ENCODE measurements at places on chromosomes 3 and 15.
A peak's percentile ranks its signal among the peaks of the same experiment; 100 is the strongest.

- DNase-seq, result no peak
Observed at GRCh38 chr15:52506549-52506948, 22.1 kb downstream of the MYO5A start.

DNA sequence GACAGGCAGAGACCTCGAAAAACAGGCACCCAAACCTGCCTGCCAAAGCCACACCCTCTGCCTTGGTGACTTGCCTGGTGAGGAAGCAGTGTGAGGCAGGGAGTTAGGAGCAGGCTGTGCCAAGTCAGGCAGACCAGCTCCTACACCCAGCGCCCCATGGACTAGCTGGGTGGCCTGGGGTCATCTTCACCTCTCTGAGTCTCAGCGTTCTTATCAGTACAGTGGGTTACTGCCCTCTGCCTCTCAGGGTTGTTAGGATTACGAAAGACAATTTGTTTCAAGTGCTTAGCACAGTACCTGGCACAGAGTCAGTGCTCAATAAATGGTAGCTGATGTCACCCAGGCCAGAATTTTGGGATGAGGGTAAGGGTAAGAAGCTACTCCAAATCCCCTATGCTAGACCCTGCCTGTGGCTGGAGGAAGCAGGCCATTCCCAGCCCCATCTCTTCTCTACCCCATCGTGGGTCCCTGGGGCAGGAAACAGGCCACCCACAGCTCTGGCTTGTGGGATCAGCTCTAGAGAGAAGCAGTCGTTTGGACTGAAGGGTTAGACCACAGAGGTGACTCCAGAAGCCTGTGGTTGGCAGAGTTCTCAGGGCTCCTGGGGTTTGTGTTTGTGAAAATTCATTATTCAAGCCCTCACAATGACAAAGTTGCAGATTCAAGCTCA, 10.1 kb downstream of the SLC51B start:
- no peak for DNase-seq

DNA sequence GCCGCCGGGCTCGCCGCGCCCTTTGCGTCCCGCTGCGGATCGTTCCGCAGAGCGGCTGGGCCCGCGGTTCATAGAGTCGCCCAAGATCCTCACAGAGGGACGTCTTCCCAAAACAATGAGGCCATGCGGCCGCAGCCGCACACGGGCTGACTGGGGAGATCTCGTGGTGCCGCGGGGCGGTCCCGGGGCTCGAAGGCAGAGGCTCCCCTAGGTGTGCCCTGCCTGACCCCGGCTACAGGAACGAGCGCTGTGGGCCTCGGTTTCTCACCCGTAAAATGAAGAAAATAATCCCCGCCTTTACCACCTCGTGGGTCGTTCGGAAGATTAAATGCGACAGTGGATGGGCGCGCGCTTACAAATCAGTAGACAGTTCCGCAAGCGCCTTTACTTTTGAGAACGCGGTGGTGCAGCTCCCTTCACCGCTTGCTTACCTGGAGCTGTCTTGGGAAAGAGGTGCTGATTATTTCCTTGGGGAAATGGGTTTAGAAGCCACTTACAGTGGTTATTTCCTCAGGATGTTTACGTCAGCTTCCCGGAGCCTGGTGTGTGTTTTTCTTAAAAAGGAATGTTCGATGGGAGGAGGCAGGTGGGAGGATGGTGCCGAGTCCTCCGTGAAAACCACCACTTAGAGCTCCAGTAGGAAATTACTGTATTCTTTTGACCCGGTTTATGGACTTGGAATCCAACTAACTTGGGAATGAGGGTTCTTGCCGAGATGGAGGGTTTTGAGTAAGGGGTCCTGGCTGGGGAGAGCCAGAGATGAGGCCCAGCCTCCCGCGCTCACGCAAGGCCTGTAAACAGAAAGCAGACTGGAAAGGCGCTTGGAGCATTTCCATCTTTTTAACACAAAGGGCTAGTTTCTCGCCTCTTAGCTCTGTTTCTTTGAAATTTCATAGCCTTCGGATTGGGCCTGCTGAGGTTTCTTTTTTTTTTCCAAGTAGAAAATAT, 1.9 kb upstream of the MEX3B start:
- DNase-seq, result no peak

DNA sequence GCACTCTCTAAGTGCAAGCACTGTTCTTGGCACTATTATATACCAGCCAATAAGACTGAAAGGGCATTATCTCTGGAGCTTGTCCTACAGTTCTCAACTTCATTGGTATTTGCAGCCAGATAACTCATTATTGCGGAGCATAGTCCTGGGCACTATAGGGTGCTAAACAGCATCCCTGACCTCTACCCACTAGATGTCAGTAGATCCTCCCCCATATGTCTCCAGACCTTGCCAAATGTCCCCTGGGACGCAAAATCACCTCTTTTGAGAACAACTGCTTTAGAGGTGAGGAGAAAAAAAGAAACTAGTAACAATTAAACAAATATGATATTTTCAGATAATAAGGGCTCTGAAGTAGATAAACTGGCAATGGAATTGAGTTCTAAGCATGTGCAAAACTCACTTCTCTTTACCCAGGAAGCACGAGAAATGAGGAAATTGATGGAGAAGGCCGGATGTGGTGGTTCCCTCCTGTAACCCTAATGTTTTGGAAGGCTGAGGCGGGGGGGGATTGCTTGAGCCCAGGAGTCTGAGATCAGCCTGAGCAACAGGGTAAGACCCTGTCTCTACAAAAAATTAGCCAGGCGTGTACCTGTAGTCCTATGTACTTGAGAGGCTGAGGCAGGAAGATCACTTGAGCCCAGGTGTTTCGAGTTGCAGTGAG, 61.4 kb downstream of the FRMD4B start:
- peak; percentile 49 for DNase-seq

GRCh38 chr3:152615681-152616080, 219.2 kb upstream of the P2RY1 start:
- no peak for DNase-seq

DNA sequence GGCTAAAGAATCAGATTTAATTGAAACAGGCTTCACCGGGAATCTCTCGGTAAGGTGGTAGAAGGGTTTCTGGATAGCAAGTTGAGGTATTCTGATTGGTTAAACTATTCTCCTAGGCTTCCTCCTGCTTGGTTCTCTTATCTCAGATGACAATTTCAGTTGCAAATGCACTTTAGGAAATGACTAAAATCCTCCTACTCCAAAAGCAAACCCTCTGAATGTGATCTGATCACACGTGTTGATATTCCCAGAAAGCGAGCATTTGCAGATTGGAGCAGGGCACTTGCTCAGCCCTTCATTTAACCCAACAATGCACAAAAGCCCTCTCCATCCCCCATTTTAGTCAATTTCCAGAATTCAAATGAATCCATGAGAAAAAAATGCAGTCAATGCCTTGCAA, 55.6 kb upstream of the ICE2 start:
- no peak for DNase-seq

- no peak for DNase-seq
Observed at GRCh38 chr15:77564938-77565337, 67.8 kb downstream of the LINGO1 start.

GRCh38 chr3:125132815-125133214, 77.0 kb upstream of the HEG1 start:
- DNase-seq, result peak; percentile 34

GRCh38 chr3:128770387-128770786, 44.4 kb downstream of the RAB7A start:
- DNase-seq, result no peak

DNA sequence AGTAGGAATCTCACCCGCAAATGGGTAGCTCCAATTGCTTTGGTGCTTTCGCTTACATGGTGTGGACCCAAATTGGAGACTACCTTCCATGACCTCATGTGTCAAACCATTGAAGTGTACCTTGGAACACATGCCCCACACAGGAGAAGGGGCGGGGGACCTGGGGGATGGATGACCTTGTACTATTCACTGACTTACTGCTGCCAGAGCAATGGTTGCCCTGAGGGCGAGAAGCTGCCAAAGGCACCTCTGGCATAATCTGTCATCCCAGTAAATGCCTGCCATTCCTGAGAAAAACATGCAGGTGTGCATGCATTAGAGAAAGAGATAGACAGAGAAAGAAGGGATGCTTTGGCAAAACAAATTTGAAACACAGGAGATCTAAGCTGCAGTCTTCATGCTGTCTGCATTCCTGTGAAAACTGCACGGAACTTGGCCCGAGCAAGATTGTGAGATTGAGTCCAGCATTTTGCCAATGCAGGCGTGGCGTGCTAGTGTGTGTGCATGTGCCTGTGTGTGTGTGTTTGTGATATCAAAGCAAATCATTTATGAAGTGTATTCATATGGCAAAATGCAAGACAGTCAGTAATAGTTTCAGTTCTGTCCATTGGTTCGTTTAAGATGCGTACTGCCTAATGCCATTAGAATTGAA, 219.5 kb upstream of the MDFIC2 start:
- no peak for DNase-seq

- DNase-seq, result no peak
Observed at GRCh38 chr3:175940243-175940642, 1081.1 kb downstream of the NAALADL2 start.

DNA sequence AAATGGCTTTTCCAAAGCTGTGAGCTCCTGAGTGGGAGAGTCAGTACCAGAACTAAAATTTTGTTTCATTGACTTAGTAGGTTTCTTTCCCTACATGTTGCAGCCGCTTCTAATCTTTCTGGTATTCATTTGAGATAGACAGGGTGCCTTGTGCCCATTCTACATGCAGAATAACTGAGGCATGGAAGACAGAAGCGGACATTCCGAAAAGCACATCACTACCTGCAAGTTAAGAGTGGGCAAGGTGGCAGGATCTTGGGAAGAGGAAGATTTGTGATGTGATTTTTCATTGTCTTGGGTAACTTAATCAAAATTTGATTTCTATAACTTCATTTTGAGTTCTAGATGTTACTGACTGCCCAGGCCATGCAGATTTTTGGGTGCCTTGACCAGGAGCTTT, 2.0 kb downstream of the MAP2K5 start:
- no peak for DNase-seq

- DNase-seq, result no peak
Observed at GRCh38 chr3:146888176-146888575, 283.0 kb upstream of the PLSCR5 start.

DNA sequence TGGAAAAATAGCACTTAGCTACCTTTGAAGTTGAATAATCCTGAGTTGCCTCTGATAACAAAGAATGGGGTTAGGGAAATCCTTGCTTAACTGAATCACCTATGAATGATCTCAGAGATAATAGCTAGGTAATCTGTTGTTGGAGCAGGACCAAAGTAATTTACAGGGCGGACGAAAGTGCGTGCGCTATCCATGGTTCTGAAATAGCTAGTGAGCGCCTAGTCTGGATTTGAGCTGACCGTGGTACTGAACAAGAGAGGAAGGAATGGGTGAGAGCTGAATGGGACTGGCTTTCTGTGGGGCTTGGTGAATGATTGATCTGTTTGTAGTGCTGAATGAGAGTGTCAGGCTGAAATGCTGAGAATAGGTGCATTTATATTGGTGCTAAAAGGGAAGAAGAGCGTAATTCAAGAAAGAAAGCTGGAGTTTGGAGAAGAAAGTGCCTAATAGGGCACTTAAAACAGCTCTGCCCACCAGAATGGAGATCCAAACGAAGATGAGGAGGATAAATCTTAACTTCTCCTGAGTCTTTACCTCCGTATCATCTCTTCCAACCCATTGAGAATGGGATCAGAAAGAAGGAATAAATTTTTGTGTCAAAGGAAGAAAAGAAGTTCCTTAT, 10.1 kb downstream of the SCN10A start:
- DNase-seq, result peak; percentile 62

GRCh38 chr3:55750525-55750924, 263.4 kb upstream of the WNT5A start:
- DNase-seq, result no peak

GRCh38 chr3:2476996-2477395, 378.3 kb downstream of the CNTN4 start:
- DNase-seq, result no peak

DNA sequence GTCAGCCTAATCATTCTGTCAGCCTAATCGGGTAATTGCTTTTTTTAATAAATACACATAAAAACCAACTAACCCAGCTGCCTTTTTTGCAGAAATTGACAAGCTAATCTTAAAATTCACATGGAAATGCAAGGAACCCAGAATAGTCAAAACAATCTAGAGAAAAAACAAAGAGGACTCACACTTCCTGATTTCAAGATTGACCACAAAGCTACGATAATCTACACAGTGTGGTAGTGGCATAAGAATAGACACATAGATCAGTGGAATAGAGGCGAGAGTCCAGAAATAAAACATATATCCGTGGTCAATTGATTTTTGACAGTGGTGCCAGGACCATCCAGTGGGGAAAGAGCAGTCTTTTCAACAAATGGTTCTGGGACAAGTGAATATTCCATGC, 2.4 kb upstream of the C3orf20 start:
- DNase-seq, result no peak

DNA sequence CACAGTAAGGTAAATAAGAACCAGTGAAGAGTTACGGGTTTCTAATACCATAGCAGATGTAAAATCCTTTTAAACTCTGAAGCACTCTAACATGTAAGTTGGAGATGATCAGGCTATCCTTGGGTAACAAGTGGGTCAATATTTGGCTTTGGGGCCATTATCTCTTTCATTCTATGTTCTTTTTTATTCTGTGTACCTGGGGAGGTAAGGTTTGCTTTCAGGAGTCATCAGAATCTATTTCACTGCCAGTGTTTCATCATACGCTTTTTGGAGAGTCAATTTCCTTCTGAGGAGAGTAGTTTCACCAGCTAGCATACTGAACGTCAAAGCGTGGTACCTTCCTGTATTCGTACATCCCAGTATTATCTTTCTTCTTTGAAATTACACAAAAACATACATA, 166.5 kb downstream of the GMNC start:
- DNase-seq, result no peak

DNA sequence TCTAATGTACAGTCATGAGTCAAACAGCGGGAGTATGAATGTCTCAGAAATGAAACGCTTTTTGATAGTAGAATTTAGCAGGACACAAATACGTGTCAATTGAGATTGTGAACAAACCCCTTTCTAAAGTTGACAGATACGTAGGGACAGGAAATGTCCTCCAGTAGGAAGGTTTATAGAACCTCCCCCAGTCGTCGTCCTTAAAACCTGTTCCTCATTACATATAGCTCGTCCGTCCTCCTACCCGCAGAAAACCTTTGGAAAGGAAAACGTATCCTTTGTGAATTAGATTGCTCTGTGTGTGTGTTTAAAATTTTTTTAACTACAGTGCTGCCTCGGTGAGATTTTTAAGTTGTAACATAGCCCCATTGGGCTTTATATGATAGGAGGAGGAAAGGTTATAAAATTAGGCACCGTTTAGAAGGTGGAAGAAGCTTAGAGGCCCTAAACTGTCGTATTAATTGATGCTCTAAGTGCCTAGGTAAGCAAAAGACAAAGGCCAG, 4.1 kb downstream of the UBE2E1 start:
- DNase-seq, result no peak

GRCh38 chr3:9108876-9109567, 140.4 kb downstream of the SRGAP3 start:
- DNase-seq, result no peak

DNA sequence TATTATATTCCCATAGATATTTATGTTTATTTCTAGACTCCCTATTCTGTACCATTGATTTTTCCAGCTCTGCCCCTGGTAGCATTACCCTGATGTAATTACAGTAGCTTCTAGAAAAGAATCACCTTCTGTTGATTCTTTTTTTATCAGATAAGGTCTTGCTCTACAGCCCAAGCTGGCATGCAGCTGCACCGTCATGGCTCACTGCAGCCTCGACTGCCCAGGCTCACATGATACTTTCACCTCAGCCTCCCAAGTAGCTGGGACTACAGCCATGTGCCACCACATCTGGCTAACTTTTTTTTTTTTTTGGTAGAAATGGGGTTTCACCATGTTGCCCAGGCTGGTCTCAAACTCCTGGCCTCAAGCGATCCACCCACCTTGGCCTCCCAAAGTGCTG, 41.8 kb downstream of the SLC24A1 start:
- DNase-seq, result no peak
